ENCODE measurements at places on chromosomes 7 and 10.

DNA sequence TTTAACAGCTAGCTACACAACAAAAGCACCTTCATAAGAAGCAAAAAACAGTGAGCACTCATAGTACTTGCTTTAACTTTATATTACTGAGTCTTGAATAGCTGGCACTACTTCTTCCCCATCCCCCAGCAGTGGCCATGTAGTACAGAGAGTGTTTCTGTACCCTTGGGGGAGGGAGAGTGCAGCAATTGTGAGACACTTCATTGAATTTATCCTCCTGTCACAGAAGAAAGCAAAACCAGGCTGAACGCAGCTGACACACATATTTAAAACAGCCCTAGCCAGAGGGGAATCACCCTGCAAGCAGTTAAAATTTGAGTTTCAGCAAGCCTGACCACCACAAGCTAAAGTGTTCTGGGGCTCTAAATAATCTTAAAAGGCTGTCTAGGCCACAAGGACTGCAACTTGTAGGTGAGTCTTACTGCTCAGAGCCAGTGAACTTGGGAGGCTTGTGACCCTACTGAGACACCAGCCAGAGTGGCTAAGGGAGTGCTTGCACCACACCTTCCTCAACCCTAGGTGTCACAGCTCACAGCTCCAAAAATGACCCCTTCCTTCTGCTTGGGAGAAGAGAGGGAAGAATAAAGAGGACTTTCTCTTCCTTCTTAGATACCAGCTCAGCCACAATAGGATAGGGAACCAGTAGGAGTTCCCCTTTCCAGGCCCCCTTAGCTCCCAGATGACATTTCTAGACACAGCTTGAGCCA is 97.7 kb upstream of the MEOX2 start:
- no peak for DNase-seq

DNA sequence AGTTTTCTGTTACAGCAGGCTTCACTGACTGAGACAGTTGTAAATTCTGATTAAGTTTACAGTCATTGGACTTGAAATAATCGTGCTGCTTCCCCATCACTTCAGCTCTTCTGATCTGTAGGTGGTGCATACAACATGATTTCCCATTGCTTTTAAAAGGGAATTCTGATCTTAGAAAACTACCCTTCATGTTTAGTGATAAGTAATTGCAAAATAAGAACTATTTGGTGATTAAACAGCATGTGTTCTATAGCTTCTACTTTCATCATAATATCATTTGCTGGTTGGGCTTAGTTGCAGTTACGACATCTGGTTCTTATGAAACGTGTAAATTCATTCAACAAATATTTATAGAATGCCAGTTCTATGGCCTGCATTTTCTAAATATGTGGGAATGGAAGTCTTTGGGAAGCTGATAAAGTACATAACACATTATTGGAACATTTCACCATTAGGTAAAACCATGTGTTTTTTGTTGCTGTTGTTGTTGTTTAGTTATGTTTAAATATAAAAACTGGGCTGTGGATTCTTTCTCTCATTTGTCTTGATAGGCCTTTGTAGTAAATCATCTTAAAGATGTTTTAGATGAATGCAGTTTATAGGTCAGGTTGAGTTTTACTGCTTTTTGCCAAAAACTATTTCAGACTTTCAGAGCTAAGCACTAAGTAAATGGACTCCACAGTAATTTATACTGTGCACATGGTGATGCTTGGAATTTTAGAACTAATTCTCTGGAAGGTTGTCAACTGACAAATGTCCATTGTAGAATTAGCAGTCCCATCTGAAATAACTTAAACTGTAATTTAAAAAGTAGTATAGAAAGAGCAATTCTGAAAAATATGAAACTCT is 13.1 kb downstream of the GNAI1 start:
- DNase-seq = no peak

DNA sequence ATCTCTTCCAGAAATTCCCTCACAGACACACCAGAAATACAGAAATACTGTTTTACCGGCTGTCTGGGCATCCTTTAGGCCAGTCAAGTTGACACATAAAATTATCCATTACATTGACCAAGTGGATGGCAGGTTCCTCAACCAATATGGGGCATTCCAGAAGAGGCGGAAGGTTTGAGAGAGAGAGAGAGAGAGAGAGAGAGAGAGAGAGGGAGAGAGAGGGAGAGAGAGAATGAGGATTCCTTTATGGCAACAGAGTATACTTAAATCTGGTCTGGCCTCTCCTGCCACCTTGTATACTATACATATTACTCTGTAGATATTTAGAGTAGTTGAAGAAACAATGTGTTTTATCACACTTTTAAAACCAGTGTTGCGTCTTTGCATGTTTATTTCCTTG is 214.1 kb downstream of the CAMK1D start:
- DNase-seq = no peak

DNA sequence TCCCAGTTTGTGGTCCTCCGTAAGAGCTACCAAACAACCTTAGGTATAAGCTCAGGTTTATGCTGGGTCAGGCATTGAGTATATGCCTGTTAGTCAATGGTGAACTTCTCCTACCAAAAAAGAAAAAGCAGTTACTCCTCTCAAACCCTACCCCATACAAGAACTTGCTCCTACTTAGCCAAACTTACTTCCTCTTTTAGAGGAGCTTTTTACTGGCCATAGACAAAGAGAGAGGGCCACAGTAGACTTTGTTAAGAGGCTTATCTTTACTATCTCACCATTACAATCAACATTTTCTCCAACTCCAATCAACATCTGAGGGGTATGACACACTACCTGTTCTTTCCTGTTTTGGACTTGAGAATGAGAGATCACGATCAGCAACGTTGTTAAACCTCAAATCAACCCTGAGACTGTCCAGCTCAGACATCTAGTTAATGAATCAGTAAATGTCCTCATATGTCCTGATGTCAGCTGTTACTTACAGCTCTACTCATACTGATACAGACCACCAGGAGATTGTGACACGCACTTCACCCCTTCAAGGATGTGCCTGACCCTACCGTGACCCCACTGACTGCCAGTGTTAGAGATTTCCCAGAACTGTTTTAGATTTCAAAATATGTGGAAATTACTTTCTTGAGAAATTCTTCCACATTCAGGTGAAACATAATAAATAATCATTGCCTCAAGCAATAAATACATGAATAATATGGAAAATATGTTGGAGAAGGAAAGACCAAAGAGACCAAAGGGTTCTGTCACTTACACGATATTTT is 18.4 kb upstream of the CCDC71L start:
- DNase-seq = no peak

DNA sequence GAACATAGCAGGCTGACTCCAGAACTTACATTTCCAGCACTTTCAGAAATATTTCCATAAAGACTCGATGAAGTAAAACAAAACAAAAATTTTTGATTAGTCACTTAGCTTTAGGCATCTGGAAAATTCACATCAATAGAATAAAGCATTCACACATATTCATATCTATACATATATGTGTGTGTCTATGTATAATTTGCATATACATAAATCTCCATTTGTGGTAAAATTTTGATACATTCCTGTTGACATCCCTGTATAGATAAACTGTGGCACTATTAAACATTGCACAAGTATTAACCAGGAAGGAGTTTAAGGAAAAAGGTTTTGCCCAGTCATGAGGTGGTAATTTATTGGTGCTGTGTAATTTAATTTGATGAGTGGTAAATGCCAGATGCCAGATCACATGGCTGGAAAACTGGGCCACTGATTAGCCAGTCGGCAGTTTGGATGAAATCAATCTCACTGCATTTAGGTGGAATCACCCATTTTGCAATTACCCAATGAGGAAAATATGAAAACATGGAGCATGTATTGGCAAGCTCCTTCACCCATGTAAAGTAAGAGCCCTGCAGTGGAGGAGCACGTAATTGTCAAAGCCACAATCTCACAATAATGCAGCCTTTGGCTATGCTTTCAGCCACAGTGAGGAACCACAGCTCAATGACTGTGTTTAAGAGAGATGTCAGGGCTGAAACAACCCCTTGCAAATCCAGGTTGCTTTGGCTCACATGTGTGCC is 294.6 kb downstream of the RNLS start:
- no peak for DNase-seq

DNA sequence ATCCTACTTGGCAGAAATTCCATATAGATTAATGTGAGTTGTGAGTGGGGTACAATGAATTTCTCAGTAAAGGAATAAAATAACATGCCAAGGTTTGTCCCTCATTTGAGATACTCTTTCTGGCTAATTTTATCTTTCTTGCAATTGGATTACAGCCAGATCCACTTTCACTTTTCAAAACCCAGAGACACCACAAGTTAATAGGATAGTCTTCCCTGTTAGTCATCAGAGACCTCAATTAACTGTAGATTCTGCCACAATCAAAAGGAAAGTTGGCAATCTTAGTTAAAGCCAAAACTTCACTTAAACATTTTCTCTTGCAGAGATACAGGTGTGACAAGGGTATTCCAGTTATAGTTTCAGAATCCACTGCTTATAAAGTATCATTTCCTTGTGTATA is 91.4 kb upstream of the PHYHIPL start:
- no peak for DNase-seq

GRCh38 chr7:149865437-149865836 is 8.3 kb upstream of the ATP6V0E2 start:
- DNase-seq = no peak

DNA sequence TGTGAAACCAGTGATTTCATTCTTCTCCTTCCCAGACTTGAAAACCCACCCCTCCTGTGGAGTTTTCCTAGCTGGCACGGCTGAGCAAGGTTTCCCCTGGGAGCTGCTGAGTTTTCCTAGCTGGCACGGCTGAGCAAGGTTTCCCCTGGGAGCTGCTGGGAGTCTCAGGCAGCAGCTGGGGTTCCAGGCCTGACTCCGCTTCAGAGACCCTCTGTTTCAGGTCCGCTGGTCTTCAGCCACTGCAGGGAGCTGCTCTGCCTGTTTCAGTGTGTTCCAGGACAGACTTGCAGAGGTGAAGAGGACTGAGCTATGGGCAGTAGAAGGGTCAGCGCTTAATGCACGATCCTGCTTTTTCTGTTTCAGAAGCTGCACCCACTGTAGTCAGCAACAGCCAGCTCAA is 104.9 kb downstream of the XRCC2 start:
- no peak for DNase-seq

- no peak for DNase-seq
These were observed 119.0 kb downstream of the OAT start for GRCh38 chr10:124299696-124300095.

DNA sequence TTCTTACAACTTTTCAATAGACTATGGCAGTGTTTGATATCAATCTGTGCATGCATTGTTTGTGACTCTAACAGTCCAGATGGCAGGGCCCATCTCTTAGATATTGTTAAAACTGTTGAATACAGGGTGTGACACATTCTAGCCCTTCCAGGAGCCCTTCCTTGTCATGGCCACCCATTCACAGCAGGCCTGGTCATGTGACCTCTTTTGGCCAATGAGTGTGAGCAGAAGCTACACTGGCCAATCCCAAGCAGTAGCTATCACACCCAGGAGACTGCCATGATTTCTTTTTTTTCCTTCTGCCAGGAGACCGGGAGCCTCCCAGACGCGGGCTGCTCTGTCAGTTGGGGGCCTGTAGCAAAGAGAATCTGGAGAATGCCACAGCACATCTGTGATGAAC is 655.4 kb upstream of the MKI67 start:
- no peak for DNase-seq

GRCh38 chr10:132631338-132631735 is 93.8 kb downstream of the INPP5A start:
- no peak for DNase-seq

DNA sequence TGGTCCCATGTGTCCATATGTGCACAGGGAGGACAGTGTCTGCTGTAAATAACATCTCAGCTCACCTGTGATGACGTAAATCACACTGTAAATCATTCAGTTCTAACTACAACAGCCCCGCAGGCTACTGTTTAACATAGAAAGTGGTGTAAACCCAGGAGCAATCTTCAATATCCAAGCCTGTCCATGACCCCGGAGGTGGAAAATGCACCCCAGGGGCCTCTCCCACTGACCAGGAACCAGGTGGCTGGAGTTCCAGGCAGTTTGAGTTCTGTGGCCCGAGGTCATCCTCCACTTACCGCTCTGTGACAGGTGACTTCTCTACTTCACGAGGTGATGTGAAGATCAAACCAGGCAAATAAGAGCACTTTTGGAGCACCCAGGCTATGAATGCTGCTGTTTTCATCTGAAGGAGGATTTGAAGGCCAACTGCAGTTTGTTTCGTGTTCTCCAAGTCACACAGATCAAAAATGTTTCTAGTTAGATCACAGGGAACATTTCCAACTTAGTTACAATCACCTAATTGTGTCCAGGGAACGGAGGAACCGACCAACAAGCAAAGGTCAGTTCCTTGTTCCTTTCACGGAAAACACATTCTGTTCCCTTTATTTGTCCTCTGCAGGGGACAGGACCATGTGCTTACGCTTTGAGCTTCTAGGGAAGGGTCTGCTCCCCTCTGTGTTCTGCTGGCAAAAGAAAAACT is 131.8 kb downstream of the WDR37 start:
- DNase-seq = no peak

GRCh38 chr10:63622097-63622496 is 100.9 kb downstream of the REEP3 start:
- no peak for DNase-seq

DNA sequence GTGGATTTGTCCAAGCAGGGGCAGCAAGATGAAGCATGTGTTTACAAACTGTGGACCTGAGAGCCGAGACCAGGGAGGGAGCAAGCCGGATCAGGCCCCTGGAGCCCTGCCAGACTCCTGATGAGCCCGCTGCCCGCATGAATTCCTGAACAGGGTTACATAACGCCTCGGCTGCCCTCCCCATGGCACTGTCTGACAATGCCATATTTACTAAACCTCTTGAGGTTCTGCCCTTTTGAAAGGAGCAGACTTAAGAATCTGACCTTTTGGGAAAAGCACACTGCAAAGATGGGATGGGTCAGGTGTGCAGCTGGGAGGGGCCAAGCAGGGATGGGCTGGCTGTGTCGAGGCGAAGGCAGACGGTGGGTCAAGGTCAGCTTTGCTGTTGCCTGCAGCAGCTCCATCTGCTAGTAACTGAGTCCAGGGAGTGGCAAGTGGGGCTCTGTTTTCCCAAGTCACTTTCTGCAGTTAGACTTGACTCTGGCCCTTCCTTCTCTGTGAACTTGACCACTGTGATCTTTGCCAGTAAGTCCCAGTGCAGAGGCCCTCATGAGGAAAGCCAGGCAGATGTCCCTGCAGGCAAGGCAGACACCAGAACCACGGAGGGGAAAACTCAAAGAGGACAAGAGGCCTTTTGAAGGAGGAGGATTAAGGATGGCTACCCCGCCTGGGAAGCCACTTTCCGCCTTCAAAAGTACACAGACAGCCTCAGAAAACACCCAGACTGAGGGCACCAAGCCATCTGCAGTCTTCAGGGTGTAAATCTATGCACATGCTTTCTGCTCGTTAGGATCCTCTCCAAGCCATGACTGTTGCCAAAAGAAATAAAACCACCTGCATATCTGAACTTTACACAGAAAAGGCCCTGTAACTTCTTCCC is 175.8 kb downstream of the TNS3 start:
- no peak for DNase-seq

DNA sequence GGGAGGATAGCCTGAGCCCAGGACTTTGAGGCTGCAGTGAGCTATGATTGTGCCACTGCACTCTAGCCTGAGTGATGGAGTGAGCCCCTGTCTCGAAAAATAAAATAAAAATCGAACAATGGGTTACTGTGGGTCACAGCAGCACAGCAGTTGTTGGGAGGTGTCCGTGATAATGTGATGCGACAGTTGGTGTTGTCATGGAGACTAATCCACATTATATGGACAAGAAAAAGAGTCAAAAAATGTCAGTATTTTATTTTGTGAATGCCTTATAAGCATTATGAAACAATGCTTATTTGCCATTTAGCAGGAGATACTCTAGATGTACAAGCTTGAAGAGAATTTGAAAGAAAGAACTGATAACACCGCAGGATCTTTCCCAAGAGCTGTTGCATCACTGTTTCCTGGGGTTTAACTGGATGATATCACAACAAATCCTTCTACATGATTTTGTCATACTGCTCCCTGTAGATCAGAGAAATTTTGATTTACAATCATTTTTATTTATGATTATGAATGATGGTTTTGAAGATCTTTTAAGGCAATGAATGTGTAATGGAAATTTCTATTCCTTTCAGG is 195.4 kb downstream of the BAMBI start:
- DNase-seq = no peak

All from T1000 (cell line).